H9 (cell line): ENCODE measurements at places on chromosomes 7 and 10. TPM values are rescaled to one million over a fixed set of nuclear protein-coding genes. Genes with fewer than 3 reads are reported as not detected.

PDE1C gene
- total RNA-seq, result 0.17 and 0.31 TPM in 2 replicates

DNA sequence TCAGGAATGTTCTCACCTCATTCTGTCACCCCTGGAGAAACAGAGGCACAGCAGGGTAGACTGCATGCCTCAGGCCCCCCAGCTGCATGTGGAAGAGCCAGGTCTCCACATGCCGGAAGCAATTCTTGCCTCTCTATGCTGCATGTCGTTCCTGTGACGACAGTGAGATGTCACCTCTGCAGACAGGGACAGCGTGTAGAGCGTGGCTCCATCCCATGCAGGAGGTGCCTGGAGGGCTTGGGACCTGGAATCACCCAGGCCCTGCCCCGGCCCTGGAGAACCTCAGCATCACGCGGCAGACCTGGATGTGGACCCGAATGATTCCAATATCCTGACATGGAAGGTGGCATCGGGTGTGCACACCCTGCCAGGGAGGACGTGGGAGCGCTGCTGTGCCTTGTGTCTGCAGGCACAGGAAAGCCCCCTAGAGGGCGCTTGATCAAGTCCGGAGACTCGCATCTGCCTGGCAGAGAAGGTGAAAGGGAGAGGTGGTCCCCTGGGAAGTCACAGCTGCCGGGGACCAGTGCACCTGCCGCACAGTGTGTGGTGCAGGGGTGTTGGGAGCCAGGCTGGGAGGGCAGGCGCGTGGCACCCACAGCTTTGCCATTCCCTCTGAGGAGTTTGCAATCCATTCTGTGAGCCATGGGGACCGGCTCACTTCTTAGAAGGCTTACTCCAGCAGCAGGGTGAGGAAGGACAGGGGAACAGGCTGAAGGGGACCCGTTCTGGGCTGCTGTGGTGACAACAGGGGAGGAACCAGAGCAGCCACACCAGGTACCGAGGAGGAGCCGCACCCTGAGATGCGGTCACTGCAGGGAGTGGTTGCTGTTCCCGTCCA lies 45.3 kb upstream of the EN2 start:
- peak; percentile 79 for DNase-seq

DNA sequence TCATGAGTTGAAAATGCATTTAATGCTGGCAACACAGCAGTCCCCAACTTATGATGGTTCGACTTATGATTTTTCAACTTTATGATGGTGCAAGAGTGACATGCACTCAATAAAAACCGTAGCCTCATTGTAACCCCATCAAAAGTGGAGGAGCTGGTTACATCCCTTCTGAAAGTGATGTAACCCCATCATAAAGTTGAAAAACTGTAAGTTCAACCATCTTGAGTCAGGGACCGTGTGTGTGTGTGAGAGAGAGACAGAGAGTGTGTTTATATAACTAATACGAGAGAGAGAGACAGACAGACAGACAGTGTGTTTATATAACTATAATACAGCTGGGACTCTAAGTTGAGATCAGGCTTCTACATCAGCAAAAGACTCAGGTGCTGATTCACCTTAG lies 21.0 kb downstream of the ANXA11 start:
- DNase-seq, result no peak

HOXA3 gene
- not detected in 2 replicates for total RNA-seq

DNA sequence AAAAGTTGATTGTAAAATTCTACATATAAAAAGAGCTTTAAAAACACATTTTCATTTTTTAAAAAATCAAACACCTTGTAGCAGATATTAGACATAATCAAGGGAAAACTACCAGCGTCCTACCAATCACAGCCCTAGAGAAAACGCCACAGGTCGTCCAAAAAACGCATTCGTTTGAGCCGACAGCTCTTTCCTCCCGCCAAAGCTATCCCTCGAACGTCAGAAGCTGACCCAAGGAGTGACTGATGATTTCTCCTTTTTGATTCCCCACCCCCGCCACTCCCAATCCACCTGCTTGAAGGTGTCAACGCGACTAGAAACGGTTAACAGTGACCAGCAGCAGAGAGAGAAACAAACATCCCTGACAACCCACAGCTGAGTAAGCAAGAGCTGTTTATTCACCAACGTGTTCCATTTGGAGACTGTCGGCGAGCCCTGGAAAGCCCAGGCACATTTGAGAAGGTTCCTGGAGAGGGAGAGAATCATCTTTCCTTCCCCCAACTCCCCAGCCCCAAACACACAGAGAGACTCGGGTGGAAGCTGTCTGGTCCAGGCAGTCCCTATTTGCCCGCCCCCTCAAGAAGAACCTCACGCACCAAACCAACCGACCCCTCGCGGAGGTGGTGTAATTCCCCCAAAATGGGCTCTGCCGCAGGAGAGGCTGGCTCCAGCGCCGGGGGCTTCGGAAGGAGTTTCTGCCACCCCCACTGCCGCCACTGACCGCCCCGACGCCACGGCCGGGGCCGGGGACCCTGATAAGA lies 622 bp downstream of the CPEB3 start:
- DNase-seq, result no peak

DNA sequence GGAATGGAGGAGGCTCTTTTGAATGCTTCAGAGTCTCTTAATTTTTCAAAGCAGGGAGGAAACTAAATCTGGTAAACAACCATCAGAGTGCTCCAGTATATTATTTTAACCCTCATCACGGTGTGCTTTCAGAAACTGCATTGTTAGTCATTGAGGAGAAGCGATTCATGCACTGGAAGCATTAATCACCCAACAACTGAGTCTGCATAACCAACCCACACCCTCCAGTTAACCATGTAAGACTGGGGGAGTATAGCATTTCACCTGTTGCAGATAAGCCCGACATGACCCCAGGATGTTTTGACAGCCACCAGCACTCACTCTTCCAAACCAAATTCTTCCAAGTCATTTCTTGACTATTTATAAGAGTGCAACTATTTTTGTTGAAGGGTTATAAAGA lies 257.6 kb downstream of the GATA3 start:
- no peak for DNase-seq

CCNY gene
- total RNA-seq, result 62.1 and 69.2 TPM in 2 replicates

DNA sequence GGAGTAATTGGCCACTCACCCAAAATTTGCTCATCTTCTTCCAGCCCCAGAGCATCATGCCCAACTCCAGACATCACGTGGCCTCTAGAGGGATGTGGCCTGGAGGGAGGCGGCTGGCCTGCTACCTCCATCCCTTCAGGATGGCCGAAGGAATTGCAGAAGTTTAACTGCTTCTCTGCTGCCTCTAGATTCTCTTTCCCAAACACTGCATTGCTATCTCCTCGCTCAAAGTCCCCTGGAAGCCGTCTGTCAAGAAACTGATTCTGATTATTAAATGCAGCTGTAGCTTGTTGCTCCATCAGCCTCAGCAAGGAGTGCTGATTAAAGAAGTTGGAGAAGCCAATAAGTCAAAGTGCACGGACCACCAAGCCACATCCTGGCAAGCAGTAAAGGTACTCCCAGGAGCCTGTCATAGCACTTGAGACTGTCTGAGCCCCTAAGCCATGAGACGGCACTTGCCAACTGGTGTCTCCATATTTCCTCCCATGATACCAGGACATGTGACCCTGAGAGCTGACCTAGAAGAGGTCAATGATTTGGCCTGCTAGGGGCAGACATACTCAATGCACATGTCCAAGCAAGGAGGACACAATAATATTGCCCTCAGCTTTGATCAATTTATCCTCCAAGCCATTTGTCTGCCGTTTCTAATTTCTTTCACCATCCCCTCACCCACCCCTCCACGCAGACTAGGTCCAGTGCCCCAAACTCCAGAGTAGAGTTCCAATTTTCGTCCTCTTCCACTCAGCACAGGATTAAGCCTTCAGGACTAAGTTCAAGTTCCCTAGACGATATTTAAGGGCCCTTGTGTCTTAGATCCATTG lies 84.2 kb downstream of the TBXAS1 start:
- DNase-seq, result no peak

DNA sequence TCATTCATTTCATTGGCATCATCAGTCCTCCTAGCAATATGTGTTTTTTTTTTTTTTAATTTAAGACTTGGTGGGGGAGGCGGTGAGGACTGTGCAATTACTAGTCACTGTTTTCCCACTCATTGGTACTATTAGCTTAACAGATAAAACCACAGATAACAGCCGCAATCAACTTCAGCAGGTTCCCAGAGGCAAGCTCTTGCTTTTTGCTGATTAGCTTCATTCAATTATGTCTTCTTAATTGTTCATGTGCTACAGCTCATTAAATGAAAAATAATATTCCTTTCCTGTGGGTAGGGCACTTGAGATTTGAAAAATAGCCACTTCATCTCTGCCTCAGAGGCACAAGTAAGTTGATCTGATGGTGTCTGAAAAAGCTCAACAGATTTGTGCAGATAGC lies 215.5 kb downstream of the PCDH15 start:
- DNase-seq, result no peak

NPSR1 gene
- not detected in 2 replicates for total RNA-seq

SEMA3C gene
- total RNA-seq, result 1.4 and 1.6 TPM in 2 replicates

DNA sequence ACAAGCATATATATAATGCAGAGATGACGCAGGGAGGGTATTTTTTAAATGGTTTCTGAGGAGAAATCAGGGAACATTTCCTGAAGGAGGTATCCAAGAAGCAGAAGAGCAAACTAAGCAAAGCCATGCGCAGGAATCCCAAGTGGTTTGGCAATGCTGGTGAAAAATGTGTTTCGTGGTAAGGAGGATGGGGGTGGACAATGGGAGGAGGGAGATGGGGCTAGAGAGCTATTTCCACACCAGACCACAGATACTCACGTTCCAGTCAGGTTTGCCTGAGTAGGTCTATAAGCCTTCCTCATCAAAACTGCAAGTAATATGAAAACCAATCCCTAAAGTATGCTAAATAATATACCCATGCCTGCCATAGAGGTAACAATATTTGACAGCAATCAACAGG lies 223.7 kb upstream of the MKLN1 start:
- DNase-seq, result no peak

DNA sequence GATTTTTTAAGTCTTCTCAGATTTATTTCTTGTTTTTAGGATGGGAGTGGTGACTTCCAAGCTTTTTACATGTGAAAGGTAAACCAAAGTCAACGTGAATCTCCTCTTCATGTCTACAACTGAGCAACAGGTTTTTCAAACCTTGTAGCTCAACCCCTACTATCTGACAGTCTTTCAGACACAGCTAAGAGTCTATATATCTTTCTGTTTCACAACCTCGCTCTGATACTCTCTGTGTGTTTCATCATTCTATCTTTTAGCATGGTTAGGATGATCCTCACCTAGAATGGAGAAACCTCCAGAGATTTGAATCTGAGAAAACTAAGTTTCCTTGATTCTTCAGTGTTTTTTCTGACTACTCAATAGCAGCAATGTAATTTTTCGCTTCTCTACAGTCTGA lies 96.1 kb downstream of the EPDR1 start:
- DNase-seq, result no peak
